ENCODE measurements at places on chromosomes 7 and 10.
A peak's percentile ranks its signal among the peaks of the same experiment; 100 is the strongest.

GRCh38 chr7:18580950-18581349, 85.4 kb downstream of the HDAC9 start:
- no peak for DNase-seq

GRCh38 chr7:1856888-1857441, 186.9 kb downstream of the ELFN1 start:
- DNase-seq = no peak

- no peak for DNase-seq
These were observed 63.7 kb downstream of the TRUB1 start for GRCh38 chr10:115001506-115002381.

GRCh38 chr7:25770670-25771069, 381.3 kb upstream of the NFE2L3 start:
- no peak for DNase-seq

DNA sequence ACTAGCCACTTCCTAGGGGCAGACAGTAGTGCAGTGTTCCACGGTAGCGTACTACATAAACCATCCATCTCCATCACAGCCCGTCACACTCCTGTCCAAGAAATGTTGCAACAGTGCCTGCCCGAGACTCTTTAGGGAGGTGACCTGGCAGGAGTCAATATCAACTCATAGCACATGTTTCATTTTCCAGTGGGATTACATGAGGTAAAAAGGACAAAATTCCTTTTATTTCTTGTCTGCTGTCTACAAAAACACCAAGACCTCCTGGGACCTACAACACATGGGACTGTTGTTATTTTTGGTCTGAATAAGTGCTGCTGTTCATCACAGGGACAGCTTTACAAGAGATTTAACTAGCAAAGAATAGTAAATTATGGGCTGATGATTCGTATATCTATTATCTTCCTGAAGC, 99.9 kb downstream of the MPP7 start:
- DNase-seq = no peak

DNA sequence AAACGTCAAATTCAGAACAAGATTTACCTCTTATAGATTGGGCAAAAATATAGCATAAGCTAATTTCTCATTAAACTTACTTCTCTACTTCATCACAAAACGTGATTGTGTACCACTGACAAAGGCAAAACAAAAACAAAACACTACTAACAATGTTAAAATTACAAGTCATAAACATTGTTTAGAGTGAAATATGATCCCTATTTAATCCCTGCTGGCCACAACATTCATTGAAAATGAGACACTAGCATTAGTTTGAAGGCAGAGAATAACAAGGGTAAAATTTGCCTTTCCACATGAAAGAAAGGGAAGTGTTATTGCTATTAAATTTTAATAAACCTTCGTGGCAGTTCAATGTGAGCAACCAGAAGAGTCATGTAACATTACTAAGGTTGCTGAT, 45.0 kb downstream of the SEMA3A start:
- no peak for DNase-seq

GRCh38 chr7:4074407-4074806, 607.7 kb upstream of the FOXK1 start:
- no peak for DNase-seq

- no peak for DNase-seq
These were observed 20.6 kb upstream of the PSMG3 start for GRCh38 chr7:1590476-1590875.

GRCh38 chr7:43621729-43622448, 39.0 kb downstream of the STK17A start:
- DNase-seq = no peak

- no peak for DNase-seq
These were observed 614.7 kb upstream of the FOXK1 start for GRCh38 chr7:4067476-4067760.

DNA sequence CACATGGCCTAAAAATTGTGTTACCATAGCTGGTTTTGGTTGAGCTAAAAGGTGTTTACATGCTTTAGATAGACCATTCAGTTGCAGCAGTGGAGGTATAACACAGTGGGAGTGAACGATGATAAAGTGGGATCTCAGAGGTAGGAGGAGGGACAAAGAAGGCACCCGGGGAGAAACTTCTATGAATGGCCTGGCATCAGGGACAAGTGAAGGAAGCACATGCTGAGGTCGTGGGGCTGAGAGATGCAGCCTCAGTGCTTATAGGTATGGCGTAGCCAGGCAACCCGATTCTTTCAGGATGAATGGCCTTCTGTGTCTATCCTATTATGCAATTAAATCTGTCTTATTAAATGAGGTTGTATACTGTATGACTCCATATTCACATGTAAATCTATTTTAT, 3.9 kb upstream of the CDK6 start:
- no peak for DNase-seq

DNA sequence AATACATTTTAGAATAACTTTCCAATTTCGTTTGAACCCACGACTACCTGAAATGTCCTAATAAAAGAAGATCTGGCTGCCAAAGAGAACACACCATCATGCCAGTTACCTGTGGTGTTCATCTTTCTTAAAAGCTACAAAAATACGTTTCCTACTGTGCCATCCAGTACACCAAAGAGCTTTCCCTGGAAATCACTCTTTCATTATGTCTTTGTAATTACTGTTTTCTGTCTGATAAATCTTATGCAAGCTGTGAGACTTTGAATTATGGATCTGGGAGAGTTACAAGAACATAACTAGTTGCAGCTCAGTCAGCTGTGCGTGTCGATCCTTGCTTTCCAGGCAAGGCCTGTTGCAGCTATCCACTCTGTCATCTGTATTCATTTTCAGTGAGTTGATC, 12.5 kb upstream of the POM121L12 start:
- DNase-seq = no peak

GRCh38 chr10:47095848-47096612, 184.8 kb downstream of the PTPN20 start:
- no peak for DNase-seq

DNA sequence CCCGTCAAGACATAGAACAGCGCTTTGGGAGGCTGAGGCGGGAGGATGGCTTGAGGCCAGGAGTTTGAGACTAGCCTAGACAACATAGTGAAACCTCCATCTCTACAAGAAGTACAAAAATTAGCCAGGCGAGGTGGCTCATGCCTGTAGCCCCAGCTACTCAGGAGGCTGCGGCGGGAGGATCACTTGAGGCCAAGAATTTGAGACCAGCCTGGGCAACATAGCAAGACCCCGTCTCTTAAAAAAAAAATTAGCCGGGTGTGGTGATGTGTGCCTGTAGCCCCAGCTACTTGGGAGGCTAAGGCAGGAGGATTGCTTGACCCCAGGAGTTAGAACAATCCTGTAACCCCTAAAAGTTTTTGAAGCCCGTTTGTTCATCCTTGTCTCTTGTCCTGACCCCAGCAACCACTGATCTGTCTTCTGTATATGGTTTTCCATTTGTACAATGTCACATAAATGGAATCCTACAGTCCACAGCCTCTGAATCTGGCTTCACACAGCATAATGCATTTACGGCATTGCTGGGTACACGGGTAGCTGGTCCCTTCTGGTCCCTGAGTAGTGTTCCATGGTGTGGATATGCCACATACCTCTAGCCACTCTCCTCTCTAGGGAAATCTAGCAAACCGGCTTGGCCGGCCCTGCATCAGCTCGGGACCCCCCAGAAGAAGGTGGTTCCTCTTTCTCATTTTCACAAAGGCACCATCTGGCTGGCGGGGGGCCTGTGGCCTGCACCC, 8.4 kb downstream of the GTF2IRD1 start:
- DNase-seq = no peak

GRCh38 chr7:100602889-100603725, 944 bp downstream of the PCOLCE start:
- no peak for DNase-seq

- no peak for DNase-seq
These were observed 111.6 kb downstream of the ACTR3B start for GRCh38 chr7:152871005-152871677.

DNA sequence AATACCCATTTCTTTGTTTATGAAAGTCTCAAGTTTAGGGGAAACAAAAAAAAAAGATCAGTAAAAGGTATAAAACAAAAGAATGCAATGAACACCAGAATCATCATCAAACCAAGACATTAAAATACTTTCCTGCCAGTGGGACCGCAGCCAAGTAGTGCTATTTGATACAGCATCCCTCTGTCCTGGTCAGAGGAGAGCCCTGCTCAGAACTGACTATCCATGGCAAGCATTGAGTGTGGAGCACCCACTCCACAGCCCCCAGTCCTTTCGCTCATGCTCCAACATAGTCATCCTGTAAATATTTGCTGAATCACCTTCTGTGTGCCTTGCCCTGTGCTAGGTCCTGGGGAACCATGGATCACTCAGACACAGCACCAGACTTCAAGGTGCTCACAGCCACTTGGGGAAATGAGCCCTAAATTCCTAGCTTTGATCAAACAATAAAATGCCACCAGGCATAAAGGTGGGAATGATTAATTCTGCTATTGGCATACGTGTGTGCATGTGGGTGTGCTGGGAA, 213.6 kb upstream of the TBX20 start:
- no peak for DNase-seq

DNA sequence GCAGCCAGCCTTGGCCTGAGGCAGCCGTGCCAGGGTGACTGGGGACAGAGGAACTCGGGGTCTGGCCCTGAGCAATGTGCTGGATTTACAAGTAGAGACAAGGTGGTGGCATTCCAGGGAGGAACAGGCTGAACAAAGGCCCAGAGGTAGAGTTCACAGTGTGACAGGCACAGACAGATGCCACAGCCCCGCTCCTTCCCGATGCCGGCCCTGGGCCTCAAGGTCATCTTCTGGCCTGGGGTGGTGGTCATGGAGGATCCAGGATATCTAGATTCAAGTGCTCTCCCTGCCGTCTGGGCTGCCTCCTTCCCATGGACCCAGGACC, 68.9 kb upstream of the COL13A1 start:
- DNase-seq = no peak

DNA sequence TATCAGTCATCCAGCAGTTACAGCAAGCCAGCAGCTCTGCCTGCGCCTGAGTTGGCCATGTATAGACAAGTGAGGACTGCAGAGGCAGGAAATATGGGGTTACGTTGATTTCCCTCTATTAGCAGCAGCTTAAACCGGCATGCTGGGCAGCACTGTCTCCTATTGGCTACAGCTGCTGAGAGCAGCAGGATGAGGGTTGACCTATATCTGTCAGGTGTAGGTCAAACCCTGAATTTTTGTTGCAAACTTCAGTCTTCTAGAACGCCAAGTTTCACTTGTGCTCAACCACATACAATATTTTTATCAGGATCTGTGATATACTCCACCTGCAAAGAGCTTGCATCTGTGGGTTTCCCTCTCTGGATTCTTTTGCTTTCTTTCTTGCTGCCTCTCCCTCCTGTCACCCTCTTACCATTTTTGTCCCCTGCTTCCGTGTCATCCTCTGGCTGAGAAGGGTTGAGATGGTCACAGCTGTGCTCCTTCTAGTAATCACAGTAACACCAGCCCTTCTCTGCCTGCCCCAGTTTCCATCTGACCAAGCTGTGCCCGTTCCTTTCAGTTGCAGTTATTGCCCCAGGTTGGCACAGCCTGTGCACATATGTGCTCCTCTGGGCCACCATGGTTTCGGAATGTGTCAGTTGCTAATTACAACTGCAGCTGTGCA, 23.8 kb upstream of the GLCCI1 start:
- DNase-seq = no peak

- DNase-seq = peak; percentile 21
These were observed 143.8 kb downstream of the TEX36 start for GRCh38 chr10:125538947-125539731.

DNA sequence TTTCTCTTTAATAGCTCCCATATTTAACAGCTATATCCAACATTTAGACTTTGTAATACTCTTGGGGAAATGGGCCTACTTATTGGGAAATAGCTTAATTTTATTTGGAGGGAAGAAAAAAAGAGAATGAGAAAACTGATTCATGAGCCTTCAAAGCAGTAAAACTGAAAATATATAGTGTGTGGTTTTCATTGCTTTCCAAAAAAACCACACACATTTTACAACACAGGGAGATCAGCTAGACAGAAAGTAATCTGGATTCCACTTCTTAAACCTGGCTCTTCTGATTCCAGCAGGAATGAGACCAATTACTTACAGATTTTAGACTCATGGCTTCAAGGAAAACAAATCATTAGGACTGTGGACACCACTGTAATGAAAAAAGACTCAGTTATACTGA, 48.7 kb downstream of the CH25H start:
- no peak for DNase-seq

GRCh38 chr10:90912854-90913479, 7.9 kb downstream of the ANKRD1 start:
- DNase-seq = no peak

- no peak for DNase-seq
These were observed 11.5 kb upstream of the SH2D4B start for GRCh38 chr10:80526218-80526617.

- DNase-seq = no peak
These were observed 152.5 kb downstream of the LCOR start for GRCh38 chr10:96984541-96985131.

DNA sequence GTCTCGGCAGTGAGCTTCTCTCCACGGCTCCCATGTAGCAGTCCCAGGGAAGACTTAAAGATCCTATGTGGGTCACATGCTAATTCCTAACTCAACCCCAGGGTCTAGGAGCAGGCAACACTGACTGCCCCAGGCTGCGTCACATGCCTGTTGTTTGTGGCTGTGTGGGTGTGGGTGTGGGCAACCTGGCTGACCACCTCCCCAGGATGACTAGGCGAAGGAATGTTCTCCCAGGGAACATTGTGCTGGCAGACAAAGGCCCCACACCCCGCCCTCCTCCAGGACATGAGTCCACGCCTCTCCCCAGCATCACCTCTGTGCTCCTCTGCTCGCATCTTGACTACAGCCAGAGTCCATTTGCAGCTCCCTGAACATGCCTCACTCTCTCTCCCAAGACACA, 30.3 kb downstream of the SLC29A3 start:
- no peak for DNase-seq

- no peak for DNase-seq
These were observed 35.2 kb downstream of the CAMK2B start for GRCh38 chr7:44290252-44290620.

GRCh38 chr7:70406950-70407209, 725.1 kb upstream of the GALNT17 start:
- DNase-seq = no peak

GRCh38 chr10:23391821-23392220, 47.1 kb upstream of the OTUD1 start:
- no peak for DNase-seq

DNA sequence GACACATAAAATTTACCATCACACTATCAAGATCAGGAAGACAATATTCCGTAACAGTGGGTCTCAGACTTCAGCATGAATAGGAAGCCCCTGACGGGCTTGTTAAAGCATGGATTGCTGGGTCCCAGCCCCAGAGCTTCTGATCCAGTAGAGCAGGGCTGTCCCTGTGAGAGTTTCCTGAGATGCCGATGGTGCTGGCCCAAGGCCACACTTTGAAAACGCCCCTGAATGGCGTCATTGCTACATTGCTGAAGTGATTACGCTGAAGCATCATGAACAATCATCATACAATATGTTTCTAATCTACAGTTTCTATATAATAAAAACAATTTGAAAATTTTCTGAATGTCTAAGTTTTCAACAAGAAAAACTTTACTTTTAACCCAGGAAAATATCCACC, 38.0 kb upstream of the TMEM72 start:
- no peak for DNase-seq

GRCh38 chr10:10821926-10822325, 195.7 kb upstream of the CELF2 start:
- DNase-seq = no peak

- DNase-seq = no peak
These were observed 245.1 kb downstream of the RAB11FIP2 start for GRCh38 chr10:117801691-117802090.

GRCh38 chr7:128728598-128728997, 10.6 kb upstream of the CALU start:
- no peak for DNase-seq

GRCh38 chr7:73668886-73669230, 1.2 kb downstream of the VPS37D start:
- no peak for DNase-seq
